ENCODE measurements at places on chromosomes 5 and 9. TPM values are rescaled to one million over a fixed set of nuclear protein-coding genes. Genes with fewer than 3 reads are reported as not detected.

SMIM15 gene
- 101 TPM for total RNA-seq

SV2C gene
- not detected for total RNA-seq

- no peak for DNase-seq
Observed at GRCh38 chr9:137664676-137665075, 45.9 kb downstream of the EHMT1 start.

- no peak for DNase-seq
Observed at GRCh38 chr9:98599566-98600216, 109.0 kb downstream of the GABBR2 start.

DNA sequence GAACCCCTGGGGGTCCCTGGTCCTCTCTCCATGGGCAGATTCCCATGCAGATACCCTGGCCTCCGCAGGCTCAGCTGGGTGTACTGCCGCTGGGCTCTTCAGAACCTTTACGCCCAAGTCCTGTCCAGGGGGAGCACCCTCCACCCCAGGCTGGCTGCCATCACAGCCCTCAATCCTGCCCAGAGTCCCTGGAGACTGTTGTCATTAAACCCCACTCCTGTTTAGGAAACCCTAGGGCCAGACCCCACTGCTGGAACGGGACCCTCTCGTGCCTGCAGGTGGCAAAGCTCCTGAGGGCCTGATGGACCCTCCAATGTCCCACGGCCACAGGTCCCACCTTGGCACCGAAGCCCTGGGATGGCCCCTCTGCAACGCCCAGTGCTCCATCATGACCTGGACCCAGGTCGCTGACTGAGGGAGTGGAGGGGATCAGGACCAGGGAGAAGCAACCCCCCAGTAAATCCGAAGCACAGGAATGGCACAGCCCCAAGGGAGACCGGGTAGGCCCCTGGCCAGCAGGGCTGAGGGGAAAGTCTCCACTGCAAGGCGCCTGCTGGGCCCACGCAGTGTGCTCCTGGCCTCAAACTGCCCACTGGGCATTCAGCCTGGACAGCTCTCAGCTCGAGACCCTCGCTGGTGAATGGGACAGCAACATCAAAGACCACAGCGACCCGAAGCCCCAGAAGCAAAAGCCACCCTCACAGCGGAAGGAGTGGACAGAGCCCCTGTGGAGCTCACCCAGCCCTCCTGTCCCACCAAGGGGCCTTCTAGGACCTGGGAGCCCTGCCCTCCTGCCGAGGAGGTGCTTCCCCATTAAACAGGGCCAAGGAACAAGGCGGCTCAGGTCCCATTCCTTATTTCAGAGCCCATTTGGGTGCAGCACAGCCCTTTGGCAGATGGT, 8.3 kb downstream of the ZDHHC11B start:
- no peak for DNase-seq

DNA sequence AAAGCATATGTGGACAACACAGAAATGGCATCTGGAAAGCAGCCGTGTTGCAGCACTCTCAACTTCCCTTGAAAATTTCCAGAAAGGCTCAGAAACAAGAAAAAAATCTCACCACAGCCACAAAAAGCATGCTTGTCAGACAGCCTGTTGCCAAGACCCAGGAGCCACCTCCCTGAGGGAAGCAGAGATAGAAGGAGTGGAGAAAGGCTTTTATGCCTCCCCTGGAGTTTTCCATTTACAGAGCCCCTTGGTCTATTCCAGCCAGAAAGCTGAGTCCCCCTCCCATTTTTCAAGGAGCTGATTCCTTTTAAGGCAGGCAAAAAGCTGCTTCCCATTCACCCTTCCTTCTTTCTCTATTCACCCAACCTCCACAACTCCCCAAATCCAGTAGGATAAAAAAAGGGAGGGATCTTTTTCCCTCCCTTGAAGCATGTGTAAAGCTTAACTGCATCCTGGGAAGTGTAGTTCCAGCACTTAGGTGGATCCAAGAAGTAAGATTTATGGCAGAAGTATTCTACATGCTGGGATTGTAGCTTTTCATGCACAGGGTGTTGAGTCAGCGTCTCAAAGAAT, 37.1 kb upstream of the PALM2AKAP2 start:
- no peak for DNase-seq

Measured in IMR-90 (cell line).